ENCODE measurements at places on chromosomes 6 and 20. TPM values are rescaled to one million over a fixed set of nuclear protein-coding genes. Genes with fewer than 3 reads are reported as not detected.

Gene SIGLEC1
- total RNA-seq: not detected

Gene ULBP3
- not detected for total RNA-seq

Gene ISM1
- 0.50 TPM for total RNA-seq

Gene CTSA
- 55.6 TPM for total RNA-seq

Gene CDH26
- 1.7 TPM for total RNA-seq

Gene PSORS1C2
- not detected for total RNA-seq

Gene GOPC
- 6.7 TPM for total RNA-seq

Gene THEMIS
- total RNA-seq: 11.0 TPM

Gene SLPI
- total RNA-seq: not detected

Gene MAP3K5
- 9.0 TPM for total RNA-seq

Gene HMGCLL1
- not detected for total RNA-seq

Gene HEY2
- total RNA-seq: not detected

Gene RMND1
- total RNA-seq: 23.4 TPM

Gene IL17A
- total RNA-seq: 0.14 TPM

Gene PCK1
- total RNA-seq: not detected

Gene GLP1R
- total RNA-seq: 0.32 TPM

Gene CTNNBL1
- 79.4 TPM for total RNA-seq

Gene LRFN2
- total RNA-seq: not detected

Gene GNRH2
- total RNA-seq: 0.99 TPM

Gene DAAM2
- total RNA-seq: not detected

Gene EPM2A
- total RNA-seq: 9.8 TPM

Gene AVP
- total RNA-seq: not detected

Gene MEP1A
- total RNA-seq: not detected

Gene BPI
- total RNA-seq: not detected

Gene SMIM28
- total RNA-seq: not detected

Gene ZBTB12
- 1.3 TPM for total RNA-seq

Gene DOK5
- total RNA-seq: 1.3 TPM

Gene CALHM4
- not detected for total RNA-seq

Gene SLA2
- total RNA-seq: 66.8 TPM

Gene MRPL14
- total RNA-seq: 31.9 TPM

Gene SLC17A5
- total RNA-seq: 5.3 TPM

Gene SLC22A7
- not detected for total RNA-seq

Gene KCNQ5
- total RNA-seq: 7.3 TPM

Gene F13A1
- not detected for total RNA-seq

Gene TMEM244
- not detected for total RNA-seq

Gene DYNLT2
- 2.3 TPM for total RNA-seq

Gene CCN5
- not detected for total RNA-seq

Gene KIAA0408
- total RNA-seq: 4.4 TPM

Gene LRRC73
- 0.48 TPM for total RNA-seq

Gene ASIP
- not detected for total RNA-seq
